ENCODE measurements at places on chromosomes 6 and 20. TPM values are rescaled to one million over a fixed set of nuclear protein-coding genes. Genes with fewer than 3 reads are reported as not detected.

- DNase-seq: no peak
Observed at GRCh38 chr20:53227523-53227922, 255.4 kb downstream of the TSHZ2 start.

Gene SPDEF
- 0.11 TPM for polyA plus RNA-seq

Gene JARID2
- 13.4 TPM for polyA plus RNA-seq

DNA sequence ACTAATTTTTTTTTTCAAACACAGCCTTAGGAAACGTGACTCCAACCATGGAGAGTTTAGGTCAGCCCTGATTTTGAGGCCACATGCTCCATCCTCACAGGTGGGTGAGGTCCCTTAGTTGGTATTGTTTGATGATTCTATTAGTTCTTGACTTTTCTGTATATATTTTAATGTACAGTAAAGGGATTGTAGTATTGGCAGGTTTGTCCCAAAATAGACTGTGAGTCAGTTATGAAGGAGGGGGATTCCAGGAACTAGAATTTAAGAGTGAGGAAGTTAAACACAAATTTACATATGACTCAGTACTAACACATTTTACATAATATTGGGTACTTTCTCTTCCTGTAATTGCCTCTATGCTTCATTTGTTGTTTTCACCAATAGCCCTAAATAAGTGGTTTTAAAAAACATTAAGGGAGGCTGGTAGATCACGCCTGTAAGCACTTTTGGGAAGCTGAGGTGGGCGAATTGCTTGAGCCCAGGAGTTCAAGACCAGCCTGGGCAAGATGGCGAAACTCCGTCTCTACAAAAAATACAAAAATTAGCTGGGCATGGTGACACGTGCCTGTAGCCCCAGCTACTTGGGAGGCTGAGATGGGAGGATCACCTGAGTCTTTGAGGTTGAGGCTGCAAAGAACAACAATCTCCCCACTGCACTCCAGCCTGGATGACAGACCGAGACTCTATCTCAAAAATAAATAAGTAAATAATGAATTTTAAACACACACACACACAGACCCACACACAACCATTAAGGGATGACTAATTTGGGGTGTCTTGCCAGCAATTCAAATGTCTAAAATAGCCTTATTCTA is 81.8 kb downstream of the SGK1 start:
- DNase-seq: peak; percentile 51

DNA sequence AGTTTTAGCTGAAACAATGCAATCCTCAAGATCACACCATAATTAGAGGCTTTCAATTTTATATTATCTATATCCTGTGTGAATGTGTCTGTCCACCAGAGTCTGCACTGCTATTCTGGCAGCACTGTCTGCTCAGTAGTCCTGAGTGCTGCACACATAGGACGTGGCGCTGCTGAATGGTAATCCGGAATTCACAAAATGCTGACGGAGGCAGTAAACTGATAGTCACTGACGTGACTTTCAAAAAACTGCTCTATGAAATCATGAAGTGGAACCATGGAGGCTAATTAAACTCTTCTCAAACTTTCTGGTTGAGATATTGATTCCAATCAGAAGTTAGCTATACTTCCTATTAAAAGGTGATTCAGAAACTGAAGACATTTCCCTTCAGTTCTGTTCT is 190.8 kb upstream of the NOX3 start:
- DNase-seq: peak; percentile 23

DNA sequence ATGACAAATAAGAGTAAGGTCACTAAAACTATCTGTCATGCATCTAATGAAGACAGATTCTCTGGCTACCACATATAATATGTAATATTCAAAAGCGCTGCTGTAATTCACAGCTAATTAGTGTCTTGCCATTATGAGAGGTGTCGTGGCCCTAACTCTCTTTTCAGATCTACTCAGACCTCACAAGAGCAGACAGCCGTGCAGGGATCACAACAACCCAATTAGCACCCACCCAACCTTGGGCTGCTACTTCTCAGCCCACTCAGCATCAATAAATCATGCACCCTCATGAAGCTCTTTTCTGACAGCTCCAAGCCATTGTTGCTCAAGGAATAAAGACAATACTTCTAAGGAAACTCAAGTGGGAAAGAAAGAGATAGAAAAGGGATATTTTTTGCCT is 61.5 kb downstream of the FRK start:
- DNase-seq: no peak

- DNase-seq: no peak
Observed at GRCh38 chr20:3800256-3800877, 4.3 kb downstream of the CDC25B start.

Gene SIRPD
- polyA plus RNA-seq: not detected

Gene KHDC1L
- polyA plus RNA-seq: 0.32 TPM

- no peak for DNase-seq
Observed at GRCh38 chr6:131125431-131125830, 9.8 kb upstream of the AKAP7 start.

GRCh38 chr20:62550087-62550632 is 74.4 kb upstream of the GATA5 start:
- peak; percentile 84 for DNase-seq

DNA sequence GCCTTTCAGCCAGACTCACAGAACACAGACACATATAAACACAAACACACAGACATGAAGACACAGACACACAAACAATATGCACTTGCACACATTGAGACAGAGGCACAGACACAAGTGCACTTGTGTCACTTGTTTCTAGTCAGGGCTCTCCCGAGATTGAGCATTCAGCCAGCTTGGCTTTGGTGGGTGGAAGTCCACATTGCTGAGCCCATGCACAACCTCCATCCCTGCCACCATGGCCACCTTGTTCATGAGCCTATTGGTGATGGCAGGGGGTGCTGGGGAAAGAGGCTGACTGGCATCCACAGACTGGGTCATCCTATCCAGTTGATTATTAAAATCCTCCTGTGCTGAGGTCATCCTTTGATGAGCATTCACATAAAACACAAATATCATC is 11.5 kb upstream of the CST7 start:
- no peak for DNase-seq

DNA sequence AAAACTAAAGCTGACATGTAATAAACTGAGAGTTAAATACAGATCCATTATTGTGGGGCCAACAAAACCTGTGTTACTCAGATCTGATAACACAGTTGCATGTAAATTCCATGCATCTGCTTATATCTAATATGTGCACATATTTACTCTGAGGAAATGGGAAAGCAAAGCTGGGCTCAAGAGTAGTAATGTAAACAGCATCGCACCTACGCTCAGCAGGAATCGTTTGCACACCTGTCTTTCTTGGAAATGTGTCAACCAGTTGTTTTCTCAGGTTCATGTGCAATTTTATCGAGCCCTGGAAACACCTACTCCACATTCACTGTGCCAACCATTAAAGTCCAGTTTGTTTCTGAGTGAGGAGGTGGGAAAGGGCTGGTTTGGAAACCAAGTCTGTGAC is 80.3 kb upstream of the CNKSR3 start:
- DNase-seq: no peak

GRCh38 chr6:119459207-119459974 is 109.8 kb upstream of the MAN1A1 start:
- DNase-seq: no peak

DNA sequence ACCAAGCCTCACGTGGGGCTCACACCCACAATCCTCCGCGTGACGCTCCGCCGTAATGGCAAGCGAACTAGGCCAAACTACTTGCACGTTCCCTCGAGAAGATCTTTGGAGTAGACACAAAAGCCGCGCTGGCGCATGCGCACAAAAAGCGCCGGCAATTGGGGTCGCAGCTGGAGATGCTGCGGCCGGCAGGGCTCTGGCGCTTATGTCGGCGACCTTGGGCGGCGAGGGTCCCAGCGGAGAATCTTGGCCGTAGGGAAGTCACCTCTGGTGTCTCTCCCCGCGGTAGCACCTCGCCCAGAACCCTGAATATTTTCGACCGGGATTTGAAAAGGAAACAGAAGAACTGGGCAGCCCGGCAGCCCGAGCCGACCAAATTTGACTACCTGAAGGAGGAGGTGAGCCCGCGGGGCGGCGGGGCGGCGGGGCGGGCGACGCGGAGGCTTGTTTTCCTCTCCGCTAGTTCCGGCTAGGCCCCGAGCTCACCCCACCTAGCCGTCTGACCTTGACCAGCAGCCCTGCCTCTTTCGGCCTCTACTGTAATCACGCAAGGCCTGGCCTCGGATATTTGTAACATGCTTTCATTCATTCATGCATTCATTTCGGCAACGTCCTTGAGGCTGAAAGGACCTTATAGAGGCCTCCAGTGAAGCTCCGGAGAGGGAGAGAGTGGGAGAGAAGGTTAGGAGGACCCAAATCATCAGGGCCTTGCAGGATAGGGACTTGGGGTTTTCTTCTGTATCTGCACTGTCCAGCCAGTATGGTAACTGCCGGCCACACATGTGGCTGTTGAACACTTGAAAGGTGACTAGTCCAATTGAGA is at the start of the genes ESF1 and NDUFAF5:
Gene ESF1 (minus strand): TSS at position 27 of the 823 bp plus-strand sequence. CDS start 1,779 bp downstream, outside the sequence.
Gene NDUFAF5 (plus strand): TSS at position 136 of the 823 bp plus-strand sequence. CDS start 41 bp downstream, at position 177.
- DNase-seq: peak; percentile 99

Gene CAP2
- polyA plus RNA-seq: 133 TPM

DNA sequence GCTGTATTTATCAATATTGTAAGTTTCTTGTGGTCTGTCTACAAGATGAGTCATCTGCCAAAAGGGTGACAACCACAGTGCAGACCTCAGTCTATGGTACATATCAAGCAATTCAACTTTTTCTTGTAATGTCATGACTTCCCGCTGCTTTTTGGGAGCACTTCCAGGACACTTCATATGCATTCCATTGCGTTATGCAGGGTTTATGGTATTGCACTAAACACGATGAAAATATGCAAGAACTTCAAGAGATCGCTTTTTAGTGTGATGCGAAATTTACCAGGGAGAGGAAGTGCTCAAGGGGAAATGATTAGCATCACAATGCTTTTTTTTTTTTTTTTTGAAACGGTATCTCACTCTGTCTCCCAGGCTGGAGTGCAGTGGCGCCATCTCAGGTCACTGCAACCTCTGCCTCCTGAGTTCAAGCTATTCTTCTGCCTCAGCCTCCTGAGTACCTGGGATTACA is 166.5 kb downstream of the TFAP2A start:
- no peak for DNase-seq

GRCh38 chr20:16327606-16328005 is 245.6 kb downstream of the KIF16B start:
- DNase-seq: no peak

Gene MYL9
- polyA plus RNA-seq: 456 TPM

Gene ZSCAN26
- polyA plus RNA-seq: 16.2 TPM

GRCh38 chr20:5030348-5031205 is 29.3 kb upstream of the SLC23A2 start:
- peak; percentile 31 for DNase-seq

DNA sequence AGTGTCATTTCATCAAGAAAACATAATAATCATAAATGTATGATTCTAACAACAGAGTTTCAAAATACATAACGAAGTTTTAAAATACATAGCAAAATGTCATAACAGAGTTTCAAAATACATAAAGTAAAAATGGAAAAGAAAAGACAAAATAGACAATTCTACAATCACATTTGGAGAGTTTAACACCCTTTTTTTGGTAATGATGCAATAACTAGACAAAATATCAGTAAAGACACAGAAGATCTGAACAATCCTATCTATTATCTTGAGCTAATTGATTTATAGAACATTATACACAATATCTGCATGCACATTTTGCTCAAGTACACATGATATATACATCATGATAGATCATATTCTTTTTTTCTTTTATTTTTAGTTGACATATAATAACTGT is 13.4 kb upstream of the SLC17A2 start:
- no peak for DNase-seq

Data from muscle of leg (tissue), 16 donors.